Thoracic aorta endothelial cell (primary cell): ENCODE measurements at places on chromosomes 1 and 21. TPM values are rescaled to one million over a fixed set of nuclear protein-coding genes. Genes with fewer than 3 reads are reported as not detected.

Gene SIK1
- total RNA-seq, result 1.5 and 2.4 TPM in 2 replicates

Gene TDRKH
- 5.7 and 14.9 TPM in 2 replicates for total RNA-seq

Gene KCNH1
- under 0.01 TPM in 1 of 2 replicates, not detected in the other for total RNA-seq

Gene CFHR4
- not detected in 2 replicates for total RNA-seq

Gene EXOC8
- 29.7 and 31.1 TPM in 2 replicates for total RNA-seq

Gene S100A9
- total RNA-seq, result not detected in 2 replicates

Gene ATP1A1
- total RNA-seq, result 260 and 300 TPM in 2 replicates

Gene RIPPLY3
- total RNA-seq, result not detected in 2 replicates

Gene TFB2M
- 28.7 and 29.9 TPM in 2 replicates for total RNA-seq

Gene PRDX6
- 243 and 287 TPM in 2 replicates for total RNA-seq

Gene CFHR3
- not detected in 2 replicates for total RNA-seq

Gene CDK18
- total RNA-seq, result 0.13 and 0.22 TPM in 2 replicates

Gene GPR52
- 2.9 and 3.4 TPM in 2 replicates for total RNA-seq

Gene U2AF1
- 68.1 and 76.5 TPM in 2 replicates for total RNA-seq

Gene DCST1
- not detected in 2 replicates for total RNA-seq

Gene OR2T6
- not detected in 2 replicates for total RNA-seq

Gene DNAJC16
- 23.8 and 25.9 TPM in 2 replicates for total RNA-seq

Gene SUCO
- total RNA-seq, result 46.5 and 52.5 TPM in 2 replicates

Gene MAP3K21
- total RNA-seq, result 0.80 and 1.4 TPM in 2 replicates

Gene S100A14
- not detected in 2 replicates for total RNA-seq
